NCI-H1417 treated with DMSO at 0.1 percent for 48 hours (cell line): ENCODE measurements at places on chromosomes 12 and 14.

DNA sequence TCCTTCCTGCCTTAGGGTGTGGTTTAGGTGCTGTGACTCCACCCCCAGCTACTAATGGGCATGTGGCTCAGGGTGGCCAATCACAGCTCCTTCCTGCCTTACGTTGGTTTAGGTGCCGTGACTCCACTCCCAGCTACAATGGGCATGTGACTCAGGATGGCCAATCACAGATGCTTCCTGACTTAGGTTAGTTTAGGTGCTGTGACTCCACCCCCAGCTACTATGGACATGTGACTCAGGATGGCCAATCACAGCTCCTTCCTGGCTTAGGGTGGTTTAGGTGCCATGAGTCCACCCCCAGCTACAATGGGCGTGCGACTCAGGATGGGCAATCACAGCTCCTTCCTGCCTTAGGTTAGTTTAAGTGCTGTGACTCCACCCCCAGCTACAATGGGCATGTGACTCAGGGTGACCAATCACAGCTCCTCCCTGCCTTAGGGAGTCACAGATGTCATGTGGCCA lies 163.9 kb downstream of the TBX5 start:
- DNase-seq: no peak

DNA sequence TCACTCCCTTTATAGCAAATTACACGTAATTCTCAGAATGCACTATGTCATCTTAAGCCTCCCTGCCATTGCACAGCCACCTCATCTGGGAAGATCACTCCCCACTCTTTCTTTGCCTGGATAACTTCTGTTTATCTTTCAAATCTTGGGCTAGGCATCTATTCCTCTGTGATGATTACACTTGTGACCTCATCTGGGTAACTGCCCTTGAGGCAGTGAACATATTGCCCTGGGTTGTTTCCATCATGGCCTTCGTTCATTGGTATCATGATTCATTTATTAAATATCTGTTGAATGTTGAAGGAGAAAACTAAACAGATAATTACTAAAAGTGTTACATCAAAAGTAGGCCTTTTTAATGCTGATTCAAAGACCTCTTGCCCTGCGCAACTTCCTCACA lies 26.2 kb upstream of the PDE3A start:
- DNase-seq: no peak

- DNase-seq: no peak
Observed at GRCh38 chr14:61703342-61704129, 8.2 kb downstream of the HIF1A start.

DNA sequence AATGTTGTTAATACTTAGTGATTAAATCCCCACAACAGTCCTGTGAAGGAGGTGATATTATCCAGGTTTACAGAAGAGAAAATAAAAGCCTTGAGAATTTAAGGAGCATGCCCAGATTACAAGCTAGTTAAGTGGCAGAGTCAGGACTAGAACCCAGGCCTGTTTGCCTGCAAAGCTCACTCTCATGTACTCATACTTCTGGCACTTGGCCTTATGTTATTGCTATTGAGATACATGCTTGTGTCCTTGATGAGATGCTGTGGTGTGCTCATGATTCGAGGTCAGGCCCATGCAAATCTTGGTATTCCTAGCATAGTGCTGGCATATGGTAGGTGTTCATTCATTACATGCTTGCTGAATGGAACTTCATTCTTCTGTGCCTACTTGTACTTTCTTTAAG lies 7.6 kb upstream of the EID3 start:
- no peak for DNase-seq

- DNase-seq: no peak
Observed at GRCh38 chr12:85588221-85588620, 248.0 kb downstream of the RASSF9 start.

DNA sequence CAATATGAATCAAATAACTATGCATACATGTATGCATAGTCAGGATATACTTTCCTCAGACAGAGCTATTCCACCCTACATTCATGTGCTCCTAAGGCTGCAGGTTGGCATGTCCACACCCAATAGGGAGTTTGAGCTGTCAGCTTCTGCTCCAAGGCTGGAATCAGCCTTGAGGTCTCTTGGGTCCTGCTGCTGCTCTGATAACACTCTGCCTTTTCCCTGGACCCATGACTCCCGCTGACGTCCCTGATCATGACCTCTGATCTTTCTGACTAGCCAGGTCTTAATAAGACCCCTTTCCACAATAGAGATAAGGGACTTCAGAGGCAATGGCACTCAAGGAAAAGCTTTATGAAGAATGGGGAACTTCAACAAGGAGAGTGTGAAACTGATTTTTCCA lies 5.7 kb downstream of the PITPNM2 start:
- DNase-seq: no peak
